Stimulated activated CD8-positive, alpha-beta memory T cell treated with anti-CD3 and anti-CD28 coated beads, Interleukin-4, amount 100 ng/mL, for 1 hour (primary cell): ENCODE measurements at places on chromosomes 16 and 17.
A peak's percentile ranks its signal among the peaks of the same experiment; 100 is the strongest.

- no peak for DNase-seq
Measured at GRCh38 chr16:82955741-82956348, 329.1 kb downstream of the CDH13 start.

GRCh38 chr17:44785921-44786320 lies 27.1 kb downstream of the ADAM11 start:
- no peak for DNase-seq

DNA sequence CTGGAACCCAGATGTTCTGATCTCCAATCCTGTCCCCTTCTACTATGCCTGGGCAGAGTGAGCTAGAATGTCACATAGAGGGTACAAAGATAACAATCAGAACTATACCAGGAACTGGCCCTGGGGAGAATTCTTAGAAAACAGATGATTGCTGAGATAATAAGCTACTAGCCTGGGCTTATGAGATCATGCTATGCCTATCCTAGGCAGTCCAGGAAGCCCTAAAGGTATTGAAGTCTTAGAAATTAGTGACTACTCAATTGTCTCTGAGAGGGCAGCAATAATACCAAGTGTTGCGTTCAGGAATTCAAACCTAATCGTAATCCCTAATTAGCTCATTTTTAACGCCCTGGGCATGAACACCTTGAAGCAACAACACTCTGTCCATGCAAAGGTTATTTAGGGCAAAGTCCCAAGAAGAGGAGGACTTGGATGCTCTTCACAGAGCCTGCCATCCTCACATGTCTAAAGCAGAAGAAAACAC lies 77.1 kb downstream of the MMD start:
- no peak for DNase-seq

- DNase-seq, result no peak
Measured at GRCh38 chr17:2025622-2026309, 632 bp upstream of the RTN4RL1 start.

- DNase-seq, result no peak
Measured at GRCh38 chr17:11943759-11944347, 53.4 kb downstream of the ZNF18 start.

GRCh38 chr16:67939507-67940445 lies 3.1 kb upstream of the PSMB10 start:
- DNase-seq, result no peak

GRCh38 chr16:85391769-85392583 lies 221.1 kb upstream of the GSE1 start:
- DNase-seq, result no peak

- DNase-seq, result no peak
Measured at GRCh38 chr17:3730881-3731429, 7.3 kb downstream of the HASPIN start.

GRCh38 chr17:73641826-73642600 lies 2.2 kb downstream of the SDK2 start:
- no peak for DNase-seq

DNA sequence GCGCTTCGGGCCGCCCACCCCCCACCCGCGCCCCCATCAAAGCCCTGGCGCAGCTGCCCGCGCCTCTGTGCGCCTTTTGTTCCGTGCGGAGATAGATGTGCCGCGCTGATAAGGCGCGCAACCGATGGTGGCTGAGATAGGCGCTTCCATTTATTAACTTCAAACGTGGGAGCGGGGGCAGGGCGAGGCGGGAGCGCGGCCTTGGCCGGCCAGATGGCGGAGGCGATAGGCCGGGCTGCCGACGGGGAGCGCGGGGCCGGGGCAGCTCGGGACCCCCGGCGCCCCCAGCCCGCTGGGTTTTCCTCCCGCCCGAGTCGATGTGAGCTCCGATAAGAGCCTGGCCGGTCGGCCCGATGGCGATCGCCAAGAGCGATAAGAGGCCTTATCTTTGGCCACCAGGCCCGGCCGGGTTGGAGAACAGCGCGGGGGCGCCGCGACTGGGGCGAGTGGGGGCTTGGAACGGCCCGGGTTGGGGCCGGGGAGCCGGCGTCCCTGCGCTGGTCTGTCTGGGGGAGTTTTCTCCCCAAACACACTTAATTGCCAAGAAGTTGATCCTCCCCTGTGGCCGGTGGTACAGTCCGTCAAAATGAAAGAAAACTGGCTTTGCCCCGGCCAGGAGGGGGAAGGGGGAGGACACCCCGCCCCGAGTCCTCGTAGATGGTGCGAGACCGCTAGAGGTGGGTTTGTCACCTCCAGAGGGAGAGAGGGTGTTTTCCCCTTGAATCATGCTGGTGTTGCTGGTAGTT lies 2.7 kb downstream of the ZFPM1 start:
- no peak for DNase-seq

GRCh38 chr17:17506181-17506741 lies 10.1 kb upstream of the RASD1 start:
- no peak for DNase-seq

- no peak for DNase-seq
Measured at GRCh38 chr17:13885953-13886889, 183.1 kb upstream of the COX10 start.

DNA sequence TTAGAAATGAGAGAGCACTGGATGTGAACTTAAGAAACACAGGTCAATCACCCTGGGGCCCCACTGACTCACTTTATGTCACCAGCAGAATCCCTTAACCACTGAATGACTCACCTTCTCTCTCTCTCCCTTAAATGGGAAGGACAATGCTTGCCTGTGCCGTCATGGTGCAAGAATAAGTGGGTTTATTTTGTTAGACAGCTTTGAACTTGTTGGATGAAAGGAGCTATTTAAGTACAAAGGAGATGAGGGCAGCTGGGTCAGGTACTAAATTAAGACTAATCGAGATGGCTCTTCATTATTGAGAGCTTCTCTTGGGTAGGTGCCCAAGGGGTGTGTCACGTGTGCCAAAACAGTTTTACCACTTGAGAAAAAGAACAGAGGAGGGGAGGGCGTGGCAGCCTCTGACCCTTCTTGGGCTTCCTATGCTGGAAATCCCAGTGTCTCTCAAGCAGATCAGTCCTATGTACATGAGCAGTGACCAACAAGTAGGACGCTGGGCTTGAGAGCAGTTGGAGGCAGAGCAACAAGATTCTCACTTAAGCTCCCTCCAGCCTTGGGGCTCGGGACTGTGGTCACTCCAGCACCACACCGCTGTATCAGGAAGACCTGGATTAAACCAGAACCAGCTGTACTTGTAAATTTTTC lies 6.7 kb upstream of the KRT31 start:
- no peak for DNase-seq

GRCh38 chr16:11390573-11391495 lies 45.6 kb downstream of the RMI2 start:
- DNase-seq, result no peak

- no peak for DNase-seq
Measured at GRCh38 chr17:80671039-80671824, 126.6 kb downstream of the RPTOR start.

DNA sequence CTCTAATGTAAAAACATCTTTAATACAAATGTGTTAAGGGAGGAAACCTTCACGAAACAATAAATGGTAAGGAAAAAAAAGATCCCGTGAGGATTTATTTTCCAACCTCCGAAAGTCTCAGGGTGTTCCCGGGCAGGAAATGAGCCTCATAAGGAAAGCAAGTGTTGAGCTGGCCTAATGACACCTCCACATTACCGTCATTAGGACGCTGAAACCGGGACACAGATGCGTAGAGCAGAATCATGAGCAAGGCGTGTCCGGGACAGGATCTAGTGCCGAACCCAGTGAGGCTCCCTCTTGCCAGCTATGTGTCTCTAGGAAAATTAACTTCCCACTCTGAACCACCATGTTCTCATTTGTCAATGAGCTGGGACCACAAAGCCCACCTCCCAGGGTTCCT lies 22.7 kb upstream of the CYTH1 start:
- no peak for DNase-seq

GRCh38 chr17:83203073-83203471 lies 123.7 kb downstream of the METRNL start:
- no peak for DNase-seq

GRCh38 chr16:84535851-84536250 lies 31.4 kb upstream of the MEAK7 start:
- DNase-seq, result no peak

DNA sequence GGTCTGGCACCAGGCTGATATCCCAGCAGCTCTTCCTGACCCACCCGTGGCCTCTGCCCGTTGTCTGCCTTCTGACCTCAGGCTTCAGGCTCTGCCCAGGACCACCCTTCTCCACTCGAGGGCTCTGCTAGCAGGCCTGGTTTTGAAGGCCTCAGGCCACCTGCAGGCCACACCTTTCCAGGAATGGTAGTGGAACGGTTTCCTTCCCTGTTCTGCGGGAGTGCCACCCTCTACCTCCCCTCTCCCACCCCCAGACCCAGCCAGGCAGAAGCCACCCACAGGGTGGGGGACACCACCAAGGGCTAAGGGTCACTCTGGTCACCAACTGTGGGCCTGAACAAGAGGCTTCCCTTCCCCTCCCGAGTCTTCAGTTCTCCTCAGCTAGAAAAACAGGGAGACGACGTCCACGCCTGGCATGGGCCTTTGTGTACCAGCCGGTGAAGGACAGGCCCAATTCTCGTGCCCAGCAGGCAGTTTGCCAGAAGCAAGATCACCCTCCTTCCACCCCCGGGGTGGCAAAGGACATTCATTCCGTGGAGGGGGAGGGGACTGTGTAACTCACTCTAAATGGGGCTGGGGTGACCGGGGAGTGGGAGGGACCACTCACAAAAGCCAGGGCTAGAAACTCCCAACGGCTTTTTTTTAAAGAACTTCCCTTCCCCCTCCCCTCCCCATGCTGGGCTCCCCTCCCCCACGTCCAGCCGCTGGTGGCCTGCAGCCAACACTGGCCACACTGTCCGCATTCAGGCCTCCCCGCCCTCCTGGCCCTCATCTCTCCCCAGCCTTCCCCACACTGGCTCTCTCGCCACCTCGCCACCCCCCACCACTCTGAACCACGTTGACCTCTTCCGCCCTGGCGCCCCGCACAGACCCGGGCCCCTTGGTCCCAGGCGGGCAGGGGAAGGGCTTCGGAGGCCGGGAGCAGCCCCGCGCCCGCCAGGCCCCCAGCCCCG lies 7.7 kb downstream of the CBX4 start:
- DNase-seq, result no peak

- DNase-seq, result no peak
Measured at GRCh38 chr17:34519282-34519681, 60.1 kb upstream of the TMEM132E start.

DNA sequence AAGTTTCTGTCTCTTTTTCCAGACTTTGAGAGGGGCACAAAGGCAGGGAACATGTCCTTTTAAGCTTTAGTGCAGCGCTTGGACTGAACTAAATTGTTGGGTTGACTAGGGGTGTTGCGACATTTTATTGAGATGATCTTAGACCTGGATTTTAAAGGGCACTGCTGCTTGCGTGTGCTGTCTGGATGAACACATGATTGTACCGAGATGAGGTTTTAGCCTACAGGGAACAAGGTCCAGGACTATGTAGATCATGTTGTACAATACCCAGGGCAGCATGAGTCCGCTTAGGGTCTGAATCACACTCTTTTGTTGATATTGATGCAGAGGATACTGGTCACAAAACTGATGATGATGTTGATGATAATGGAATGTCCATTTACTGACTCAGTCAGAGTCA lies 5.2 kb upstream of the RGS9 start:
- DNase-seq, result no peak

DNA sequence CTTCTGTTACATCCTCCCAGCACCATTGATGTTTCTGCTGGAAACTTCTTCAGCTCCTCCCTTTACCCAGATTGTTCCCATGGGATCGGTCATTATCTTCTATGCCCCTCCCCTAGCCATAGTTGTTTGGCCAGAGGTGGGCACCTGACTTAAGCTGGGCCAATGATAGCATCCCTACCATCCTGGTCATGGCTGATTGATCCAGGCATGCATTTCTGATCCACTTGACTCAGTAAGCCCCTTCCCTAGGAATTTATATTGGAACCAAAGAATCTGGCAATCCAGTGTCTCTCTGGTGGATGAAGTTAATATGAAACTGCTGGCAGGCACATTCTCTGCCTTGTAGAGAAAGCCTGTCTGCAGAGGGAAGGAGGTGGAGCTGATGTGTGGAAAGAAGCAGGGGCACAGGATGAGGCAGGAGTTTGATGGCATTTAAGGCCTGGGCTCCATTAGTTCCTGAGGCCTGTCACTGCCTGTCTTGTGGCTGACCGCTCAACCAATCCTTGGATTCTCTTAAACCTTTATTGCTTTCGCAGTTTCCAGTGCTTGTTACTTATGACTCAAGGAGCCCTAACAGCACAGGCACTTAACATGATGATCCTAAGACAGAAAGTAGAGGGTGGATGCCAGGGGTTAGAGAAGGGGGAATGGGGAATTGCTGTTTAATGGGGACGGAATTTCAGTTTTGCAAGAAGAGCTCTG lies 152.4 kb downstream of the ABCC12 start:
- DNase-seq, result no peak

DNA sequence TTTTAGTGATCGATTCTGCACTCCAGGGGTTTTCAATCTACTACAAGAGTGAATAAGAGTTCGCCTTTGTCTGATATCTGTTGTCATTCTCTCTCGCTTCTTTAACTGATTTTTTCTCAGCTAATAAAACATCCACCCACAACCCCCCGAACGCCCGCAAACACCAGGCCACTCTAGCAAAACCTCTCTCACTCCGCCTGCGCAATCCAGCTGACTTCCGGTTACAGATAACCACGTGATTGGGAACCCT lies 338 bp upstream of the RPL19 start:
- DNase-seq, result peak; percentile 80

DNA sequence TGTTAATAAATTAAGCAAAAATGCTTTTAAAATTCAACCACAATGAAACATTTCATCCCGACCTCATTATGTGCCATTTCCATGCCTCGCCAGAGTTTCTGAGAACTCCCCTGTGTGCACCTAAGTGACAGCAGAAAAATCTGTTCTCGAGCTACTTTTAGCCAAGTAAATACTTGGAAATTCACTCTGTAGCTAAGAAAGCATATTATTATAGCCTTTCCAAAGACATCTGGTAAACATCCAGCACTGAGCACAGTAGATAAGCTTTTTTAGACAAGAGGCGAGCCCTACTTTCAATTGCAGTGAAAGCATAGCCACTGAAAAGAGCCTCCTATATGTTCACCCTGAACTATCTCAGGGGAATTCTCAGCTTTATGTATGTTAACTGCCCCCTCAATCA lies 242.8 kb upstream of the PSMD7 start:
- no peak for DNase-seq

DNA sequence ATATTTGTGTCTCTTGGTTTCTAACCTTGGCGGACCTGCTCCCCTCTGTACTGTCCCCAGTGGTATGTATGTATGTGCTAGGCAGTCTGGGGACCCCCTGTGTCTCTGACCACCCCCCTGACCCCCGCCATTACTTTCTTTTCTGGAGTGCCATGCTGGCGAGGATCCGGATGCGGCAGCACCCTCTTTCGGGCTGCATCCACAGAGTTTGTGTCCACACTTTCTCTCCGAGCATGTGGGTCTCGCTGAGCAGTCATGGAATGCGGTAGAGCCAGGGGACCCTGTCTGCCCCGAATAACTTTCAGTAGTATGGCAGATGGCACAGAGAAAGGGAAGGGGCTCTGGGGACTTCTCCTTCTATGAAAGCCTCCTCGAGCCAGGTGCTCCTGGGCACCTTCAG lies 17.0 kb downstream of the KCTD2 start:
- no peak for DNase-seq

GRCh38 chr16:78196502-78196901 lies 97.0 kb downstream of the WWOX start:
- no peak for DNase-seq

GRCh38 chr16:74825016-74825415 lies 50.4 kb upstream of the FA2H start:
- DNase-seq, result no peak

- no peak for DNase-seq
Measured at GRCh38 chr16:85567935-85568334, 45.2 kb upstream of the GSE1 start.
